T-helper 17 cell (primary cell): ENCODE measurements at places on chromosomes 2 and 18. TPM values are rescaled to one million over a fixed set of nuclear protein-coding genes. Genes with fewer than 3 reads are reported as not detected.

MRO gene
- total RNA-seq, result not detected

GRCh38 chr2:25178976-25179375 is 10.6 kb upstream of the POMC start:
- no peak for DNase-seq

DNA sequence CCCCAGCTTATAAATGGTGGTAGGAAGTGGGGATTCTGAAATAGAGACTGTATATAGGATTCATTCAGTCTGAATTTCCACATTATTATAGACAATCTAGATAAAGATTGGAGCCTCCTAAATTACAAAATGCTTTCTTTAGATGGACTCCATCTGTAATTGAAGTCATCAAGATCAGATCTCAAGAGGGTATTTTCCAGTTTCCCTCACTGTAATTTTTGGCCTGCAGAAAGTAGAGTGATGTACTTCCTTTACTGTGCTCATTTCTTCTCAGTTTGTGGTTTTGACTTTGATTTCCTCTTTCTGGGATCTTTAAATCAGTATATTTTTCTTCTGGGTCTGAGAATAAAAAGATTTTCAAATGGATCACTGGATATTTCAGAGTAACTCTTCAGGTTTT is 7.2 kb downstream of the BABAM2 start:
- no peak for DNase-seq

DNA sequence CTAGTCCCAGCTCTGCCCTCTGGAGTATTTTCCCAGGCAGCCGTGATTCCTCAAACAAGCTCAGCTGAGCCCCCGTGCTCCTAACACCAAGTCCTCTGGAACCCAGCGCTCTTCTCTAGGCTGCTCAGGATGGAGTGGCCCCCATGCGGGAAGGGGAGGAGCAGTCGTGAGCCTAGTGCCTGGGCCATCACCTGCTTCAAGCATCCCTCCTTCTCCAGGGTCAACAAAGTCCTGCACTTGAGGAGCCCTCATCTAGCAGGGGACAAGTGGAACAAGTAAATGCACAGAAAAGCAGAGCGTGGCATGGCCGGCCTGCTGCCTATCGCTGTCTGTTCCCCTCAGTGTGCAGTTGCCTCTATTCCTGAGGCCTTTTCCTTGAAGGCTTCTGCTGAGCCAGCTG is 168.6 kb downstream of the INHBB start:
- no peak for DNase-seq

- no peak for DNase-seq
Observed at GRCh38 chr2:53631313-53632125, 136.1 kb upstream of the CHAC2 start.

GRCh38 chr18:34031810-34032209 is 192.9 kb downstream of the NOL4 start:
- DNase-seq, result no peak

DNA sequence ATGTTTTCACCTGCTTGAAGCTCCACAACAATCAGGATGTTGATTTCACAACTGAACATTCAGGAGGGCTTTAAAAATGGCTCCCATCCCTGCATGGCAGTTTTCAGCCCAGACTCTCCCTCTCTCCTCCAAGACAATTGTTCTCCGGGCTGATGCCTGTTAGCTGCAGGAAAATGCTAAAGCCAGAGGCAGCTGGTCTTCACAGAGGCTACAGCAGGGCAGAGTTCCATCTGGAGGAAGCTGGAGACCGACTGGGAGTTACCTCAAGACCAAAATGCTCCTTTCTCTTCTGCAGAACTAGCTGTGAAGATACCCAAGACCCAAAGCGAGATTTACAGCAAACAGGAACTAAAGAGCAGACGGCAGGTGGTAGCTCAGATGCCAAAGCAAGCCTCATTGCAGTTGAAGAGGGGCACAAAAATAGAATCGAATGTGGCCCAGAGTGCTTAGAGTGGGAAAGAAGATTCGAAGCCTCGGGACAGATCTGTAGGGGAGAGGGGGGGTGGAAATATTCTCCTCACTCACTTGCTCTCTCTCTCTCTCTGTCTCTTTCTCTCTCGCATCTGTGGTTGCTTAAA is 423.6 kb downstream of the ZNF521 start:
- no peak for DNase-seq

DNA sequence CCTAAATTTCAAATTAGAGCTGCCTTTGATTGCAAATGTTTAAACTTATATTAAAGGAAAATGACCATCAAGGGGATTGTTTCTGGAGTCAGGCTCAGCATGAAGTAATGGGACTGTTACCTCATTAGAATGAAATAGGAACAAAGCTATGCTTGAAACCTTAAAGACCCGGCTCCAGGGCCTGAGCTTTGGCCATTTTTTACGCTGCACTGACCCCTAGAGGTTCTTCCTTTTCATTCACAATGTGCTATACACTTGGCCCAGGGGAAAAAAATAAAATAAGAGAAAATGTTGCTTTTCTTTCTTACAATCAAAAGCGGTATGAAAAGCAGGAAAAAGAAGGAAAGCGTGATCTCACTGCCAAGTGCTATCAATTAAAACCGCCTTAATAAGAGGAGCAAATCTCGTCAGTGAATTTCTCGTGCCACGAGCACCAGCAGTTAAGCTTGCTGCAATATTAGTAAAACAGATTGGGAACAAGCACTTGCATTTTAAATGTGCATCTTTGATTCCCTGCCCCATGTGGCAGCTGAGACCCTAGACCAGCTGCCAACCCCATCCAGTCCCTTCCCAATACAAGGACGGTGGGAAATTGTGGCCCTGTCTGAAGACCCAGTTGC is 96.6 kb downstream of the MBD2 start:
- DNase-seq, result no peak
